ENCODE measurements at places on chromosomes 2 and 18. TPM values are rescaled to one million over a fixed set of nuclear protein-coding genes. Genes with fewer than 3 reads are reported as not detected.
A peak's percentile ranks its signal among the peaks of the same experiment; 100 is the strongest.

DNA sequence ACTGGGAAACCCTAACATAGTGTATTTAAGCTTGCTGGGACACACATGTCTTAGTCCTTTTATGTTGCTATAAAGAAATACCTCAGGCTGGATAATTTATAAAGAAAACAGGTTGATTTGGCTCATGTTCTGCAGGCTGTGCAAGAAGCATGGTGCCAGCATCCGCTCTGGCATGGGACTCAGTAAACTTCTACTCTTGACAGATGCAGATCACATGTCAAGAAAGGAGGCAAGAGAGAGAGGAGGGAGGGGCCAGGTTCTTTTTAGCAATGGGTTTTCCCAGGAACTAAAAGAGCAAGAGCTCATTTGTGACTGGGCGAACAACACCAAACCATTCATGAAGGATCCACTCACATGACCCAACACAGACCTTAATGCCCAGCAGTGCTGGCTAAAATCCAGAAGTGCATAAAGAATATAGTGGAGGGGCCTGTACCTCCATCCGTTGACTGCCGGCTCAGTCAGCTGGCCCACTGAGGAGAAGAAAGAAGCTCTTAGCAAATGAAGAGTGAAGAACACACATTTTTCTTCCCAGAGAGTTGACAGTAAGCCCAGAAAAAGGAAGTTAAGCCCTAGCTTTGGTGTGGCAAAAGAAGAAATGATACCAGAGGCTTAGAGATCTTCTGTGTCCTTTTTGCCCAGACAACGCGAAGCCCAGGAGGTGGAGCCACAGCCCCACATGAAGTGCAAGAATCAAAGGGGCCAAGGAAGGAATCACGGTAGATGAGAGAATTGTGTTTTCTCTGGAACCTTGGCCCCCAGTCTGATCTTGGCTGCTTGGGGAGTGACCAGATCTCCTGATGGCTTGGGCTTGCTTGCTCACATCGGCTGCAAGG lies 183.5 kb upstream of the FAM98A start:
- H3K4me3 ChIP-seq: no peak overlapping the region
- no peak for DNase-seq

Gene NMUR1
- total RNA-seq: 0.64 TPM

DNA sequence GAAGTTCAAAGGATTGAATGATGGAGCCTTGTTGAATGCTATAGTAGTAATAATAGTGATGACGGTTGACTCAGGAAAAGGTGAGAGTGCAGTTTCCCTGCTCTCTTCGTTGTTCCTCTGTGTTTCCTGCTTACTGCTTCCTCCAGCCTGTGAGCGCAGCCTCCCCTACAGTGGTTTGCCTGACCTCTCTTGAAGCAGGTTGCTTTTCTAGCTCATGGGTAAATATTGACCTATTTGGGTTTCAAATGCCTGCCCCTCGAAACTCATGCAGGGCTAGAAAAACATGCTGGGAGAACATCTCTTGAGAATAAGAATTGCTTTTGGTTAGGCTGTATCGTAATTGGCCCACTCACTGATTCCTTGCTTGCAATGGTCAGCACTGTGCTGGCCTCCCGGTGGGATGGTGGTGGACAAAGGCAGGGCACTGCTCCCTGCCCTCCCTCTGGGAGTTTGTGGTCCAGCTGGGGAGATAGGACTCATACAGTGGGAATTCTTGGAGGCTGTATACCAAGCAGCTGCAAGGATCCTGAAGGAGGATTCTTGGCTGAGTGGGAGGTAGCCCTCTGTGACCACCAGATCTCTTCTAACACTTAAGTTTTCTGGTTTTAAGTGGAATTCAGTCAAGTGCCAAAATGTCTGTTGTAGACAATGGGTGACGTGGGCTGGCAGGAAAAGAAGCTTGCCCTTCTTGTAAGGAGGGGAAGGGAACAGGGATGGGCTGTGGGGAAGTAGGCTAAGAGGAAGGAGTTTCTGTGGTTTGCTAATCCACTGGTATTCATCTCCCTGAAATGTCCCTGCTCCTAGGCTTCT lies 5.4 kb upstream of the RNF181 start:
- H3K36me3 ChIP-seq: peaks cover 5% of the 10 kb centered on the region
- H3K4me3 ChIP-seq: no peak overlapping the region
- peak overlapping the region; percentile 96 for H3K27ac ChIP-seq
- peak; percentile 69 for DNase-seq

DNA sequence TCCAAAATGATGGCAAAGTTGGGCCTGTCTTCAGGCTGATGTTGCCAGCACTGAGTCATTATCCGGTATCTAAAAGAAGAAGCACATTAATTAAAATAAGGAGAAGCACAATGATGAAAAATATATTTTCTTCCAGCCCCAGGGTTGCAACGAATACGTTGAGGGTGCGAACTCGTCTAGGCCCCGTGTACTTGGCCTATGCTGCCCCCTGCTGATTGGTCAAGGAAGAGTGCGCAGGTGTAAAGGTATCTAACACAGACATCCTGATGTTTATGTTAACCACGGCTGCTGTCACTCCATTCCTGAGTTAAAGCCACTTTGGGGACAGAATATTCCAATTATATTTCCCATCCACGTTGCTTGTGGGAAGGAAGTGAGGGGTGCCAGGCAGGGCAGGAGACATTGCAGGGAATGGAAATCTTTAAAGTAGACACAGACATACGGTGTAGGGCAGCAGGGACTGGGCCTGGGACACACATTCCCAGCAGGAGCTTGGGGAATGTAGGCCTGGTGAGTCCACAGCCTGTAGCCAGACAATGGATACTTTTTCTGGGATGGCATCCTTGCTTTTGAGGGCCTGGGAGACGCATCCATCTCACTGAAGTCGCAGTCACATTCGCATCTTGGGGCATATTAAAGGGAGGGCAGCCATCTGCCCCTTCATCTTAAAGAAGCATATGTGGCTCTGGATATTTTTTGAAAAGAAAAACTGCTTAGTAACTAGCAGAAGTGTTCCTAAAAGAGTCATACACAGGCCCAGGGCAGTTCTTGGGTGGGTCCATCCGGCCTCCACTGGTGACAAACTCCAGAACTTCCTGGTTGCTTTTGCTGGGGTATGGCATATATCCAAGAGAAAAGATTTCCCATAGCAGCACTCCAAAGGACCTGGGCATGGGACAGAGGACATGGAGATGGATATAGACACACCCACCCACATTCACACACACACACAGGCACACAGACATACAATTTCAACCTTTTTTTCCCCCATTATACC lies 81.9 kb downstream of the CLIP4 start:
- no peaks in the 10 kb centered on the region for H3K27me3 ChIP-seq
- no peaks in the 10 kb centered on the region for H3K36me3 ChIP-seq
- H3K4me3 ChIP-seq: no peak overlapping the region
- DNase-seq: peak; percentile 62
- no peaks in the 10 kb centered on the region for H3K4me1 ChIP-seq

Gene C2orf78
- total RNA-seq: not detected

Gene NYAP2
- total RNA-seq: not detected

- H3K27me3 ChIP-seq: no peaks in the 10 kb centered on the region
- no peak for DNase-seq
- H3K36me3 ChIP-seq: no peaks in the 10 kb centered on the region
- H3K27ac ChIP-seq: no peak overlapping the region
Measured at GRCh38 chr2:185215497-185215896, 523.1 kb upstream of the FSIP2 start.

- H3K4me1 ChIP-seq: peaks cover 50% of the 10 kb centered on the region
- H3K36me3 ChIP-seq: peaks cover 10% of the 10 kb centered on the region
- peak overlapping the region; percentile 99 for H3K27ac ChIP-seq
- H3K27me3 ChIP-seq: no peaks in the 10 kb centered on the region
- DNase-seq: peak; percentile 91
- peak overlapping the region; percentile 77 for H3K4me3 ChIP-seq
Measured at GRCh38 chr2:217943446-217944321, 59.1 kb downstream of the TNS1 start.

Gene HOXD12
- not detected for total RNA-seq

- no peak overlapping the region for H3K4me3 ChIP-seq
- H3K27me3 ChIP-seq: no peaks in the 10 kb centered on the region
- DNase-seq: no peak
- no peak overlapping the region for H3K27ac ChIP-seq
- H3K36me3 ChIP-seq: no peaks in the 10 kb centered on the region
- H3K4me1 ChIP-seq: no peaks in the 10 kb centered on the region
Measured at GRCh38 chr2:157911246-157911645, 35.1 kb upstream of the ACVR1 start.

DNA sequence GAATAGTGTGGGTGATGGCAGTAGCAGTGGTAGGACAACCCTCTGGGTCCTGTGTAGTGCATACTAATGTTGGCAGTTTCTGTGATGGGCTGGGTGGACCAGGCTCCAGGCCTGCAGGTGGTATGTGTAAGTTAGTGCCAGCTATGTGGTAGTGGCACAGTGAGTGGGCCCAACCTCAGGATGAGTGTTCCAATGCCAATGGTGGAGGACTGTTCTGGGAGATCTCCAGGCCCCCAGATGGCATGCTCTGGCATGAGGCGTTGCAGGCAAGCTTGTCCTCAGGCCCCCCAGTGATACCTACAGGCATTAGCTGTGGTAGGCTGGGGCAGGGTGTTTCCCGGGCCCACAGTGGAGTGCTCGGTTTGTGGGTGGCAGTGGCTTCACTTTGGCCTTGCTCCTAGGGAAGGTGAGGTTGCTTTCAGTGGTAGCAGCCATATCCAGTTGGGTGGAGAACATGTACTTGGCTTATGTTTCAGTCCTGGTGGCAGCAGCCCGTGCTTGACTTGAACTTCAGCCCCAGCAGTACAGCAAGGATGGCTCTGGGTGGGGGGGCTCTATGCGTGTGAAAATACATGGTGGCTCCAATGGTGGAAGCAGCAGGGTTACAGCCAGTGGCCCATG lies 32.4 kb downstream of the TEX51 start:
- DNase-seq: no peak
- H3K27me3 ChIP-seq: peaks cover 29% of the 10 kb centered on the region
- H3K4me1 ChIP-seq: no peaks in the 10 kb centered on the region
- no peaks in the 10 kb centered on the region for H3K36me3 ChIP-seq

Gene MOGAT1
- not detected for total RNA-seq

DNA sequence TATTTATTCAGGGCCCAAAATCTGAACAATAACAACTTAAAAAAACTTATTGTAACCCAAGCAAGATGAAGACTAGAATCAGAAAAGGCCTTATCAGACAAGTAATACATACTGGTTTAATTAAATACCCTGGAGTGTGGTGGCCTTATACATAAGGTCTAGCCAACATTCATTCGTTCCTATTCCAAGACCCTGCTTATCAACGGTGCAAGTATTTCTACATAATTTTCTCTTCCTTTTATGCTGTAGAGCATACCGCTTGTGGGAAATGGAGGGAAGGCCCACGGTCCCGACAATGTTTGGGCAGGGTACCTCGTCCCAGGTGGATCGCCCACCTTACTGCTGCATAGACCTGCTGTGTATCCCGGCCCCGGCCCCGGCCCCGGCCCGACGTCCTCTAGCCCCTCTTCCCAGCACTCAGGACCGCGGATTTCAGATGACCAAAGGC lies 708 bp downstream of the ZNF24 start:
- H3K27ac ChIP-seq: peak overlapping the region; percentile 100
- no peak for DNase-seq
- H3K36me3 ChIP-seq: no peaks in the 10 kb centered on the region
- peaks cover 34% of the 10 kb centered on the region for H3K4me1 ChIP-seq
- no peaks in the 10 kb centered on the region for H3K27me3 ChIP-seq

Gene GALR1
- total RNA-seq: not detected

DNA sequence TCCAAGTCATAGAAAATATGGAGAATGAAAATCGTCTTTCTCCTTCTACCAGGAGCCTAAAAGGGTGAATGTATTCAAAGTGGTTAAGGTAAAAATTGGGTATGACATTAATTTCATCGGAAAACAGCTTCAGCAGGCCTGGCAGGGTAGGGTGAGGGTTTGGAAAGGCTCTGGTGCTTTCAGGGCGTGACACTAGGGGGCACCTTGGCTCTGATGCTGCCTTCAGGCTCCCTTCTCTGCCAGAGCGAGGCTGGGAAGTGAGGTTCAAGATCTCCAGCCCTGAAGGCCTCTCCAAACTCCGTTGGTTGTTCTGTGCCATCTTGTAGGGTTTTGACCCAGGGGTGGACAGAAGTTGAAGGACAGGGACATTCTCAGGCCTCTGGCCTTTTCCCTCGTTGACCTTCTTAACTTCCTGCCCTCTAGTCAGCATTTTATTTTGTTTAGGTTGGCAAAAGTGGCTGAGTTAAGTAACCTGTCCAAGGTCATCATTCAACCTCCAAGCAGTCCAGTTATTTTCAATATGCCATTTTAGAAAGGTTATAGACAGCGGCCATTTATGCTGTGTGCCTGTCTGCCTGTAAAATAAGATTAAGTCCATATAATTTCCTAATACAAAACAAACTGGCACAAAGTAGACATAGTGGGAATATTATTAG lies 40.3 kb downstream of the EML6 start:
- no peaks in the 10 kb centered on the region for H3K4me1 ChIP-seq
- H3K27me3 ChIP-seq: no peaks in the 10 kb centered on the region
- DNase-seq: no peak
- no peaks in the 10 kb centered on the region for H3K36me3 ChIP-seq

Gene STK39
- 35.5 TPM for total RNA-seq

DNA sequence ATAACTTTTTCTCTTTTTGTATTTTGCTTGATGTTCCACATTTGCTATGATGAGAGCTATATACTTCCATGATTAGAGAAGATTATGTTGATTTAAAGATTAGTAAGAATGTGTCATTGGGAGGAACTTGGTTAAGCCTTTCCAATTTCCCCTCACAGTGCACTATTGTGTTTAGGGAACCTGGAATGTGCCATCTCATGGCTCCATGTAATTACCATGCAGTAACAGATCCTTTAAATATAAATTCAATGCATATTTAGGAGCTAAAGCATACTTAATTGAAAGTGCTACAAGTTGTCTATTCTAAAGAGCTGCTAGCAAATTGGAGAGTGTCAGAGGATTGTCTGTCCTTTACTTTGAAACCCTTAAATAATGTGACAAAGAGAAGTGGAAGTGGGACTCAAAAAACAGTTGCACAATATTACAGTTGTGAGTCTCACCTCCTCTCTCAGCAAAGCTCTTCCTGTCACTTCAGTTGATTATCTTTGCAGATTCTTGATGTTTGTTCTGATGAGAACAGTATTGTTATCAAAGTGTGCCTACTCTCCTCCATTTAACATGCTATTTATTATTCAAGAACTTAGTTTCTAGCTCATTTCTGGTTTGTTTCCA lies 1162.7 kb upstream of the ZEB2 start:
- DNase-seq: no peak
- no peaks in the 10 kb centered on the region for H3K4me1 ChIP-seq
- H3K27ac ChIP-seq: no peak overlapping the region
- no peaks in the 10 kb centered on the region for H3K36me3 ChIP-seq
- H3K4me3 ChIP-seq: no peak overlapping the region

DNA sequence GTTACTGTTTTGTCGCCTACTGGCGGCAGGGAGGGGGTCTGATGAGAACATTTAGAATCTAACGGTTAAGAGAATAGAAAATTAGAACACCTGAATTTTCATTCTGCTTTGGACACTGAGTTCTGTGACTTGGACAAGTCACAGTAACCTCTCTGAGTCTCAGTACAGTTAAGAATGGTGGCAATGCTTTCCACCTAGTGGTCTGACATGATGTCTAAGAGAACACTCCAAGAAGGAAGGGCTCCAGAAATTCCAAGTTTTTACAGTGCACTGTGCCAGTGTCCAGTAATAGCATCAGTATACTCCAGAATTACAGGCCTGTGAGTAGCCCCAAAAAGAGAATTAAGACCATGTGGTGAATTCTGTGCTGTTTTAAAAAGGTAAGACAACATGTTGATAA lies 174.1 kb upstream of the ZFP36L2 start:
- peak overlapping the region; percentile 62 for H3K27ac ChIP-seq
- peaks cover 18% of the 10 kb centered on the region for H3K36me3 ChIP-seq
- H3K27me3 ChIP-seq: no peaks in the 10 kb centered on the region
- peaks cover 22% of the 10 kb centered on the region for H3K4me1 ChIP-seq
